ENCODE measurements at places on chromosomes 13 and 19.

DNA sequence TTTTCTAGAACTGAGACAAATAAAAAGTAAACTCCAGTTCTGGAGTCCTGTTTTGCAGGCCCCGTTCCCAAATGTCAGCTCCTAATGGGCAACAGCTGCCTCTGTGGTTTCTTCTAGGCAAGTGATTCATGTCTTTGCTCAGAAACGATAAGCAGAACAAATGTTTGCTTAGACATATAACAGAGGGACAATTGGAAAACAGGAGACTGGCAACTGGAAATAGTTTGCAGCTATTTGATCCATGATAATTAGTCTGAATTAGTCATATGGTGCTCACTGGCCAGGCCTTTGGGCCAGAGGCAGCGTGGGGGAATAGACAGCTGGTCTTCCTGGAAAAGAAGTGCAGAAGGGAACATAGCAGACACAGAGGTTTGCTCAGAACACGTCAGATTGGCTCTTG, 29.2 kb upstream of the TSHZ3 start:
- DNase-seq, result no peak

DNA sequence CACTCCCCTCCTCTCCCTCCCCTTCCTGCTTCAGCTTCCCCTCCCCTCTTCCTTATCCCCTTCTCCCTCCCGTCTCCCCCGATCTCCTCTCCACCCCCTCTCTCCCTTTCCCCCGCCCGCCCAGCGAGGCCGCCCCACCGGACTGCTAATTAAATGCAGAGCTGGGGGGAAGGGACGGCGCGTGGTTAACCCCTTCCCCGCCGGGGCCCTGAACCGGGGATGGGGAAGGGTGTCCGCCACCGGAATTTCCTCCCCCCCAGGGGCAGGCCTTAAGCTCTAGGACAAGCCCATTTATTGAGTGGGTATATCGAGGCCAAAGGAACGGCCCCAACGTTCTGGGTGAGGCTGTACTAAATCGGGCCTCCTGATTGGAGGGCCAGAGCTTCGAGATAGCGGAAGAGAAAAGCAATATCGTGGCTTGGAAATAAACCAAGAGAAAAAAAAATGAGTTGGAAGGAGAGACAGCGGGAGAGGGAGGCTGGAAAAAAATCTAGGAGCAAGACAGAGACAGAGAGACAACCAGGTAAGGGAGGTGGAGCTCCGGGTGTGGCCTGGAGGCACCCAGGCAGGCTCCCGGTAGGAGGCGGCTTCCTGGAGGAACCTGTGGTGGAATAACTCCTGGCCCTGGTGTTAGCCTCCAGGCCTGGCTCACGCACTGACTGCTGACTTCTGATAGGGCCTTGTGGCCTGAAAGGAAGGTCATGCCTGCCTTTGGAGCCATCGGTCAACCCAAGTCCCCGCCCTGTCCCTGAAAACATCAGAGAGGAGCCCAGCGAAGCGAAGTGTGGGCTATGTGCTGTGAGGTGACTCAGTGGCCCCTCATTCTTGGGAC, 11.6 kb upstream of the JUND start:
- no peak for DNase-seq

DNA sequence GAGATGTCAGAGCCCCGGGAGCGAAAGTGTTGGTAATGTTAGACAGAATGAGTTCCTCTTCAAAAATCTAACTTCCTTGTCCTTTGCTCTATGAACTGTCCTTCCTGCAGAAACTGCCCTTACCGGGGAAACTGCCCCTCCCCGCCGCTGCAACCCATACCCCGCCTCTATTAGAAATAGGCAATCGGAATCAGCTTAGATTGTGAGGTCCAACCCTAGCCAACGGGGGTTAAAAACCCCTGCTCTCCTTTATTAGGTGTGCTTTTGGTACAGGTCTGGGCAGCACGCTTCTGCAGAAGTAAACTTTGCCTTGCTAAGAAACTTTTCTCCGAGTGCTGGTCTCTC, 11.5 kb upstream of the CAPNS1 start:
- no peak for DNase-seq

DNA sequence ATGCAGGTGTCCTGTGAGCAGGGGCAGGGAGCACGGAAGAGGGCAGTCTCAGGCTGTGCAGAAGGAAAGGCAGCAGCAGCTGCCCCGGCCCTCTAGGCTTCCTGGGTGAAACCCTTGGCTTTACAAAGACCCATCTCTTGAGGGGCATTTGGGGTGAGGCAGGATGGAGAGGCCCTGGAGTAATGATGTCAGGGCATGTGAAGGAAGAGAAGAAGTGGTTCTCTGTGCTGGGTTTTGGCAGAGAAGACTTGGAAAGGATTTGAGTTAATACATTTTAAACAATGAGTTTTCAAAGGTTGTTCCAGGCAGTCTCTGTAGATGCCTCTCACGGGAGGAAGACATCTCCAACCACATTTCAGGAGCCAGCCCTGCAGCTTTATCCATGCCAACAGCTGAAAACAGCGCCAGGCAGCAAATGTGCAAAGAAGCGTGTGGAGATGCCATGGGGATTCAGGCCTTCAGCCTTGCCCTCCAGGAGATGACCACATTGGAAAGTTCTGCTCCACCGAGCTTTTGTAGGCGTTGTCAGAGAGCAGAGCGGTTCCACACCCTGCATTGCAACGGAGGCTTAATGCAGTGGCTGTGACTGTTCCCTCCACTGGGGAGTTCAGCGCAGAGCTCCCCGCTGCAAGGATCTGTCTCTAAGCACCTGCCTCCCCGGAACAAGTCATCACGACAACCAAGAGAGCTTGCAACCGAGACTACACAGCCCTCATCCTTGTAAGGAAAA, 322.8 kb downstream of the UQCRFS1 start:
- no peak for DNase-seq

DNA sequence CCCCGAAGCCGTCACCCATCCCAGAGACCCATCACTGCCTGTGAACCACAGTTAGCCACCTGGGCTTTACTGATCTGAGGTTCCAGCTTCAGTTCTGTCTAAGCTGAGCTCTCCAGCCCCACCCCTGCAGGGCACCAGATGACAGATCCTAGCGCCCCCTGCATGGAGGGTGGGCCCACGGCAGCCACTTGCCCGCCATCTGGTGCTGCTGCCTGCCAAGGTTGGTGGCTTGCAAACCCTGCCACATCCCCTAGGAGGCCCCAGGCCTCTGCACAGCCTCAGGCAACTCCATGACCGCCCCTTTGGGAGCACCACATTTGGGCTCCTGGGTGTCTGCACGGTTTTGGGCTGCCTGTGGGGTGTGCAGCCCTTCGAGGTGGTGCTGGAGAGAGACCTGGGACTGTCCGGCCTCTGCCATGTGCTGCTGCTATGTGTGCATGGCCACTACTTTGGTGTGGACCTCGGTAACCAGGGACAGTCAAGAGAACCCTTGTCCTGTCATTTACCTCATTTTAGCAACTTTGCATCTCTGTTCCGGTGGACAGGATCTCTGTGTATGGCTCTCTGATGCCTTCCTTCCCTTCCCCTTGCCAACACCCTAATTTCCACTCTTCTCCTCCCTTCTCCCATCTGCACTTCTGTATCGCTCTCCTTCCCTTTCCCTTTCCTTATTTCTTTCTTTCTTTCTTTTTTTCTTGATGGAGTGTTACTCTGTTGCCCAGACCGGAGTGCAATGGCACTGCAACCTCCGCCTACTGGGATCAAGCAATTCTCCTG, 17.4 kb upstream of the SDHAF1 start:
- no peak for DNase-seq
